ENCODE measurements at places on chromosomes 13 and 19.

DNA sequence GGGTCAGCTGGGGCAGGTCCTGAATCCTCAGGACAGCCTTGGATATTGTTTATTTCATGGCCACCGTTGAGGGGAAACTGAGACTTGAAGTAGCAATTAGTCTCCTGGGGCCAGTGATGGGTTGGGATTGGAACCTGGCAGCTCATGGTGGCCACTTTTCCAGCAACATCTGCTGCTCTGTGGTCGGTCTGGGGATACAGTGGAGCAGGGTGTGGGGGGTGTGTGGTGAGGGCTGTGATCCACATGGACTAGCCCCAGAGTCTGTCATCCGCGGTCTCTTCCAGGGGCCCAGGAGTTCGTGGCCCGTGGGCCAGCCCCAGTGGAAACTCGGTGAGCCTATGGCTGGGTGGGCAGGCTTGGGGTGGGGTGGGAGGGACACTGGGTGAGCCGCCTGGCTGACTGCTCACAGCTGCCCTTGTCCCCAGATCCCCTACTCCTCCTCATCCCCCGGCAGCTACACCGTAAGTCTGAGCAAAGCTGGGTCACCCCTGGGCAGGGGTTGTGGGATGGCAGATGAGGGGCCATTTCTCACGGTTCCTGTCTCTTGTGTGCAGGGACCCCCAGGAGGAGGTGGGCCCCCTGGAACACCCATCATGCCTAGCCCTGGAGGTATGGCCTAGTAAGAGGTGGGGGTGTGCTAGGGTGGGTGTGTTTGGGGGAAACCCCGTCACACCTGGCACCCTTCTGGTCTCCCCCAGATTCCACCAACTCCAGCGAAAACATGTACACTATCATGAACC, 5.5 kb downstream of the ISYNA1 start:
- ATAC-seq = no peak

DNA sequence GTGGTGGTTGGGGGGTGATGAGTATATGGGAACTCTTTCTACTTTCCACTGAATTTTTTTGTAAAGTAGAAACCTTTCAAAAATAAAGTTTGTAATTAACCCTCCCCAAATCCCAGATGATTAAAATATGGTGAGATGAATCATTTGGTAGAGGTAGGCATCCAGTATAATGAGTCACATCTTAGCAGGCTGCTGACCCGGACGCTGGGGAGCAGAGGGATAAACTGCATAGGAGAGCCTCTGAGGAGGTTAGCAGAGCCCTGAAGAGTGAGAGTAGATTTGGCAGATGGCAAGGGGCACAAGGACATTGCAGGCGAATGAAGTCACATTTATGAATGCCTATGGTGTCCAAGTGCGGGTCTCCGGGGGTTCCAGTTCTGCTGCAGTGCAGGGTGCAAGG, 293.8 kb downstream of the FGF9 start:
- no peak for ATAC-seq

GRCh38 chr13:50592412-50593155, 250.9 kb downstream of the DLEU7 start:
- no peak for ATAC-seq

DNA sequence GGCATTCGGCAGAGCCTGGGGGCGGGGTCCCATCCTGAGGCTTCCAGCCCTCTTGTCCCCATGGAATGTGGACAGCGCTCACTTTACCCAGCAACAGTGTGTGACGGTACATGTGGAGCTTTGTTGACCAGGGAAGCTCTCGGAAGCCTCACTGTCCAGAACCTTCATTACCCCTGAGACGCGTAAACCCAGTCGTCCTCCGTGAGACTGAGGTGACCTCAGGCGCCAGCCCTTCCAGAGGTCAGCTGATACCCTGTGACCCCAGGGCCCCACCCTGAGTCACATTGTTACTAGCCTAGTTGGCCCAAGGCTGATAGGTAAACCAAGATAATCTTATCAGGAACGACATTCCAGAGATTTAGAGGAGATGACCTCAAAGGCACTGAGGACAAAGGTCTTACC, 10.2 kb upstream of the TMEM160 start:
- ATAC-seq = no peak

- no peak for ATAC-seq
Observed at GRCh38 chr13:80712026-80712425, 371.1 kb upstream of the SPRY2 start.

GRCh38 chr19:42619271-42619670, 24.5 kb upstream of the CEACAM8 start:
- no peak for ATAC-seq

GRCh38 chr19:28966737-28967399, 246.1 kb downstream of the UQCRFS1 start:
- no peak for ATAC-seq

GRCh38 chr13:42239161-42239560, 32.8 kb upstream of the AKAP11 start:
- no peak for ATAC-seq

GRCh38 chr13:22017226-22017625, 346.4 kb downstream of the FGF9 start:
- peak; percentile 86 for ATAC-seq

GRCh38 chr13:110830331-110830730, 84.5 kb downstream of the ANKRD10 start:
- ATAC-seq = no peak

- no peak for ATAC-seq
Observed at GRCh38 chr19:35011737-35012682, 11.9 kb downstream of the GRAMD1A start.

DNA sequence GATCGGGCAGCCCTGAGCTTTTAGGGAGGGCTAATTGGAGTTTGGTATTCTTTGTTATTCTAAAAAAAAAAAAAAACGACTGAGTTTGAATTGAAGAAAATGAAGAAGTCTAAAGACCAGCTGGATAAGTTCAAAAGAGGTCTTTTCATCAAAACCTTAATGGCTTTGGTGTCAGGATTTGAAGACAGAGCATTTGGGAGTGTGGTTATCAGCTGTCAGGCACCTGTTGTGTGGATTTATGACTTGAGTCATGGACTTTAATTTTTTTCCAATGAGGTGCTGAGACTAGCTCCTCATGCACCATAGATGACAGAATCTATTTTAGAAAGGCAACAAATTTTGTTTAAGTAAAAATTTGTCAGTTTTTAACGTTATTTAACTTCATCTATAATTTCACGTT, 72.5 kb downstream of the FREM2 start:
- ATAC-seq = no peak

DNA sequence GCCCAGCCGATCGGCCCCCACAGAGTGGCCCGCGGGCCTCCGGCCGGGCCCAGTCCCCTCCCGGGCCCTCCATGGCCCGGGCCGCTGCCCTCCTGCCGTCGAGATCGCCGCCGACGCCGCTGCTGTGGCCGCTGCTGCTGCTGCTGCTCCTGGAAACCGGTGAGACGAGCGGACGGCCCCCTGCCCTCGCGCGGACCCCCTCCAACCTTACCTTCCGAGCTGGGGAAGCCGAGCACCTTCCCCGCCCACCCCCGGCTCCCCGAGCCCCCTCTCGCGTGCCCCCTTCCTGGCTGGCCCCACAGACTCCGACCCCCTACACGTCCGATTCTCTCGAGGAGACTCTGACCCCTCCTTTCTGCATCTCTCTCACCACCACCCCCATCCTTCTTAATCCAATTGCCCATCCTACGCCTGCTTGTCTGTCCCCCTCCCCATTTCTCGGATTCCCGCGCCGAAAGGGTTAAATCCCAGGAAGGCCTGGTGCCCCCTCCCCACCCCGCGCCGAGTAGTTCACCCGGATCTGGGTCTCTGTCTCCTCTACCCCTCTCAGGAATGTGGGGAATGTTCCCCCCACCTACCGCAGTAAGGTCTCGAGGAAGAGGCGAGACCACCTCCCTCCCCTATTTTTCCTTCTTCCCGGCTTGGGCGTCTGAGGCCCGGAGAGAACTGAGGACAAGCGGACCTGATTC, 502 bp downstream of the NECTIN2 start:
- ATAC-seq = no peak

GRCh38 chr13:76014406-76015318, 378.5 kb downstream of the LMO7 start:
- ATAC-seq = no peak

DNA sequence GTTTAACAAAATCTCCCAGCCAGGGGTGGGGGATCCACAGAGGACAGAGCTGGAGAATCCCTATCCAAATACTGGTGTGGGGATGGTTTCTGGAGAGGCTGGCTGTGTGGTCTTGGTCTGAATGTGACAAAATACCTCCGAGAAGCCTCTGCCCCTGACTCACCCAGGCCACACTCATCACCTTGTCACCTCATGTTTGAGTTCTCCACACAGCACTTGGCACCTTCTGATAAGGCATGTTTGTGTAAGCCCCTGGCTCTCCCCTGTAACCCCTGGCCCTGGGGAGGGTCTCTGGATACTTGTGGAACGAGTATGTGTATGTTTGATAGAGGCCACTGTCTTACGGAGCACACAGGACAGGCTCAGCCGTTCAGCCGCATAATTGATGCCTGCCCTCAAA, 14.7 kb downstream of the TECR start:
- no peak for ATAC-seq

DNA sequence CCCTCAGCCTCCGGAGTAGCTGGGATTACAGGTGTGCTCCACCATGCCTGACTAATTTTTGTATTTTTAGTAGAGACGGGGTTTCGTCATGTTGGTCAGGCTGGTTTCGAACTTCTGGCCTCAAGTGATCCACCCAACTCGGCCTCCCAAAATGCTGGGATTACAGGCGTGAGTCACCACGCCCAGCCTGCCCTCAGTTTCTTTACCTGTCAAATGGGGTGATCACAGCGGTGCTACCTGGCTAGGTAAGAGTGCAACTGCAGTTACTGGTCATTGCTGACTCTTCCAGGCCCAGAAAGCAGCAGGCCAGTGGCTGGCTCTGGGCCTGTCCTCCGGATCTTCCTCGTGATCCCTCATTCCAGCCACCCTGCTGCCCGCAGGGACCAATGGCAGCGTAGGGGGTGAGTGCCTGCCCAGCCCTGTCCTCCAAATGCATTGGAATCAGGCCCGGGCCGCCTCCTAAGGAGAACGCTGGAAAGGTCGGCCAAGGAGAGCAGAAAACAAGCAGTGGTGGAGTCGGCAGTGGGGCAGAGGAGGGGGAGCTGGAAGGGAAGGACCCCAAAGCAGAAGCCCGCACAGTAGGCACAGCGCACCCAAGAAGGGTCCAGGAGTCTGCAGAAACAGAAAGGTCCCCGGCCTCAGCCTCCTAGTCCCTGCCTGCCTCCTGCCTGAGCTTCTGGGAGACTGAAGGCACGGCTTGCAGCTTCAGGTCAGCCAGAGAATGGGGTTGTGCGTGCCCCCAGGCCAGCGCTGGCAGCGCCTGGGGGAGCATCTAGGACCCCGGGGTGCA, 1.8 kb upstream of the SLC27A1 start:
- no peak for ATAC-seq

- ATAC-seq = no peak
Observed at GRCh38 chr13:38763446-38764381, 76.8 kb downstream of the FREM2 start.

DNA sequence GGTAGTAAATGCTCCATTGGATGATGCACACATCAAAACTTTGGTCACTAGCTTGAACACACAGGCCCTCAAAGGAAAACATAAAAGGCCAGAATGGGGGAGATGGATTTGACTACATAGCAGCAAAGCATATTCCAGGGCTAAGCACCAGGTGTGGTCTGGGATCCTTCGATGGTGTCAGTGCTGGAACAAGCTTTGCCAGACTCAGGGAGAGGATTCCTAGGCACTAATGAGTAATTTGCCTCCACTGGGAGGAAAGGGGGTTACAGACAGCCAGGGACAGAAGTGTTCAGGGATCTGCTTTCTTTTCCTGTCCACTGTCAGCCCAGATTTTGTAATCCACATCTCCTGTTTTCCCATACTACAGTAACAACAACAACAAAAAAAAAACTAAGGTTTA, 157.2 kb upstream of the OBI1 start:
- ATAC-seq = no peak

- no peak for ATAC-seq
Observed at GRCh38 chr19:345320-345879, 804 bp upstream of the MIER2 start.

DNA sequence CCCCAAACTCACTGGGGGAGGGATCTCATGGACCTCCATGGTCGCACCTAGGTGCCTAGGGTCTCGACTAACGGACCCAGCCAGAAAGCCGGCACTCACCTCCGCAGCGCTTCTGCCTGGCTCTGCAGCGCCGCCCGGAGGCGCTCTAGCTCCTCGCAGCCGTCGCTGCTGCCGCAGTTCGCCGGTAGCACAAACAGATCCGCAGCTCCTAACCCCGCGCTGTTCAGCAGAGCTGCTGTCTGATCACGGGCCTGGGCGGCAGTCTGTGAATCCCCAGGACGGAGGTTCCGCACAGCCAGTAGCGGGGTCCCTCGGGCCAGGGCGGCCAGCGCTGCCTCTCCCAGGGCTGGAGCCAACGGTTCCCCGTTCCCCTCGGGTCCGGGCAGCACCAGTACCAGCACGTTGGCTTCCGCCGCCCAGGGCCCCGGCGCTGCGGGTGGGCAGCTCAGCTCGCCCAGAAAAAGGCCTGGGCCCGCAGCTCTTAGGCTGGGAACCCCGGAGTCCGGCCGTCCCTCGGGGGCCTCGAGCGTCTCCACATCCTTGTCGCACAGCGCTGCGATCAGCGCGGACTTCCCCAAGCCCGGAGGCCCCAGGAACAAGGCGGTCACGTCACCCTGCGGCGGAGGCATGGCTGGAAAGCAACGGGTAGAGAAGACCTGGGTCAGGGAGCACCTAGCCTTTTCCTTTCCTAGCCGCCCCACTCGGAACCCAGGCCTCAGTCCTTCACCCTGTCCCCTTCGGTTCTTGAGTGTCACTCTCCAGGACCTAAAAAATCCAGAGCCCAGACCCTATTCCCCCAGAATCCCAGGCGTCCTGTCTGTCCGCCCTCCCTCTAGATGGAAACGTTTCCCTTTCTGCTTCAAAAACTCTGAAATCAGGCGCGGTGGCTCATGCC, 977 bp downstream of the IRGQ start:
- peak; percentile 46 for ATAC-seq

DNA sequence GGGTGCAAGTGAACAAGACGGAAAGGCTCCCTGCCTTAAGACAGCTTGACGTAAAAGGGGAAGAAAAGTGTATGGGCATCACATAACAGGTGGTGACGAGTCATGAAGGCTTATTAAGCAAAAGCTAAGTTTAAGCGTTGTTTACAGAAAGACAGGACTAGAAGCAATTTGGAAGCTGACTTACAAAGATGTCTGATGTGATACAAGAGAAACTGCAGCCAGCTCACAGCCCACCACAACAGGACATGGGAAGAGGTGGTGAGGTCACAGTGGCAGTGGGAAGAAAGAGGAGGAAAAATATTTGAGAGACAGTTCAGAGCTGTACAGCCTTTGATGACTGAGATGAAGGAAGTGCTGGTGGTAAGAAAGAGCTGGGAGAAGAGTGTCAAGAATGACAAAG, 181.6 kb downstream of the KLF12 start:
- ATAC-seq = no peak

DNA sequence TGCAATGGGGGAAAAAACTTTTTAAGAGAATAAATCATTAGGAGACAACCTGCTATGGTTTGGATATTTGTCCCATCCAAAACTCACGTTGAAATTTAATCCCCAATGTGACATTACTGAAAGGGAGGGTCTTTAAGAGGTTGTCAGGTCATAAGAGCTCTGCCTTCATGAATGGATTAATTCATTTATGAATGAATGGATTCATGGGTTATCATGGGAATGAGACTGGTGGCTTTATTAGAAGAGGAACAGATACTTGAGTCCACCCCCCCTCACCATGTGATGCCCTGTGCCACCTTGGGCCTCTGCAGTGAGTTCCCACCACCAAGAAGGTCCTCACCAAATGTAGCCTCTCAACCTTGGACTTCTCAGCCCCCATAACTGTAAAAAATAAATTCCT, 37.0 kb upstream of the DCT start:
- no peak for ATAC-seq

- ATAC-seq = no peak
Observed at GRCh38 chr19:20513189-20513904, 52.2 kb downstream of the ZNF737 start.
